ENCODE measurements at places on chromosomes 6 and 20.
A peak's percentile ranks its signal among the peaks of the same experiment; 100 is the strongest.

DNA sequence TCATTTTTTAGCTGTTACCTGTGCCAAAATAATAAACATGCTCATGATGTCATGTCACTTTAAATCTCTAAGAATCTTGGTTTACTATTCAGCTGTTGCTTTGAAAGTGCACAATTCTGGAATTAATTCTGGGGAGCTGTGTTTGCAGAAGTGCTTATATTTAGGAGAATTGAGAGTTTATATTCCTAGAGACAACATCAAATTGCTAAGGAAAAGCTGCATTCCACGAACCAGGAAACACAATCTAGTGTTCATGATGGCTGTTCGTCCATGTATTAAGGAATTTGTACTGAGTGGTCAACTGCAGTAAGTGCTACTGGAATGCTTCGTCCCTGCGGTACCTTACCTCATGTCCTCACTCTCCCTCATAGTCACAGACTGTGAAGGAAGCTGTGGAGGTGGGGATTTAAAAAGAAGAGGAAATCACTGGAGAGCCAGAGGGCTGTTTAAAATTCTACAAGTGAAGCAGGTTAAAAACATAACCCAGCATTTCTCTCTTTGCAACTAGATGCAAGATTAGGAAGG is 161.0 kb downstream of the TRMT11 start:
- DNase-seq = no peak

DNA sequence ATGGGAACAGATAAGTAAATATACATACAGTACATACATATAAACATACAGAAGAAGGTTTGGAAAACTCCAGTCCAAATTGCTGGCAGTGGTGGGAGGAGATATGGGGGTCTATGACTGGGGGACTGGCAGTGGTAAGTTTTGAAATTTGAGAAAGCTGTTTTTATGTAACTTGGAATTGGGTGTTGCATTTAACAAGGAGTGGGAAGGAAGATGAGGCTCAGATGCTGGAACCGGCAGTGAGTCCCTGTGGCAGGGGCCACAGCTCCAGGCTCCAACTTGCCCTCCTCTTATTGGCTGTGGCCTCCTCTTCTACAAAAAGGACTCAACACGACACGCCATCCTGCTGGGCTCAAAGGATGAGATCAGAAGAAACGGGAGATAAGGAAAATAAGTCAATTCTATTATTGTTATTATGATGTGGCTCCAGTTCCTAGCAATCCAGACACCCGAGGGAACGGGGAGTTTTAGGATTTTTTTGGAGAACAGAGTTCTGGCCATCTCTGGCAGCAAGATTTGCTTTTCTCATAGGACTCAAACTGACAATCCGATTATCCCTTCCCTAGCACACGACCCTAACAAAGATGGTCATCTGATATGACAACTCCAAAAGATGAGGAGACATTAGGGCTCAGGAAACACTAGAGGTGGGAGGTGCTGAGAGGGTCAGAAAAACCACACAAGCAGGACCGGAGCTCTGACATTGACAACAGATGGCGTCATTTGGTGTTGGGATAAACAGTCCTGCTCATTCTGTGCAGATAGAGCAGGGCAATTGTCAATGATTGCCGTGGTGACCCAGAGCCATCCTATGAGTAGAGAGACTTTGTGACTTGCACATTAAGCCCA is 6.0 kb upstream of the TGM2 start:
- DNase-seq = no peak

- DNase-seq = no peak
Observed at GRCh38 chr20:51258582-51259165, 235.8 kb upstream of the KCNG1 start.

- DNase-seq = no peak
Observed at GRCh38 chr6:75102301-75102700, 103.6 kb downstream of the COL12A1 start.

GRCh38 chr20:54717983-54718382 is 242.6 kb downstream of the DOK5 start:
- no peak for DNase-seq

- DNase-seq = no peak
Observed at GRCh38 chr6:34161857-34162515, 16.1 kb upstream of the GRM4 start.

- DNase-seq = no peak
Observed at GRCh38 chr6:166507380-166507779, 79.1 kb downstream of the RAMACL start.

DNA sequence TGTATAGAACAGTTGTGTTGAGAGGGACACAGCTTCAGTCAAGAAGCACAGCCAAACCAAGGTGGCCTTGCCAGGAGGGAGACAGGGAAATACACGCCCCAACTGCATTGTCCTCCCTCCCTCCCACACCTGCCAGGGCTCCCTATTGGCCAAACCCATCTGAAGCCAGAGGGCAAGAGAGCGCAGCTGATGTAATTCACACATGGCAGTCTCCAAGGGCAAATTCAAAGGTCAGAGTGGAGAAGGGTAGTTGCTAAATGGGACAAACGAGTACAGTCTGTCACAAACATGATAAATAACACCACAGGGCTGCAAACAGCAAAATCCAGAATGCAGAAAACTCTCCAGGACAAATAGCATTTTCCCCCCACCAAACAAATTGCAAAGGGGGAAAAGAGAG is 23.2 kb upstream of the PPP1R16B start:
- no peak for DNase-seq

- peak; percentile 9 for DNase-seq
Observed at GRCh38 chr20:35661053-35661452, 3.6 kb downstream of the CPNE1 start.

DNA sequence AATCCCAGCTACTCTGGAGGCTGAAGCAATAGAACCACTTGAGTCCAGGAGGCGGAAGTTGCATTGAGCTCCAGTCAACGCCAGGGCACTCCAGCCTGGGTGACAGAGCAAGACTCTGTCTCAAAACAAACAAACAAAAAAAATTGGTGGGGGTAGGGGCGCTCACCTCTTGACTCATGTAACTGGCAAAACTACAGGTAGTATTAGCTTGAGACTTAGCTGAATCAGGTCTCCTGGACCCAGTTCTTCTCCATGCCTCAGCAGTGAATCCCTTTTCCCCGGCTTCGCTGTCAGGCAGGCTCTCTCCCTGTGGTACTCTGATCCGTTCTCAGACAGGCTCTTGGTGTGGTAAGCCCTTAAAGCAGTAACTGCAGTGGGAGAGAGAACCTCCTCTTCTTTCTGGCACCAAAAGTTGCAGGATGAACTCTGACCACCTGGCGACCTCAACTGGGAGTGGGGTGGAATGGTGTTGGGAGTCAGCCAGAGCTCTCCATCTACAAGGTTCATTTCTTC is 12.9 kb downstream of the SLC9A8 start:
- no peak for DNase-seq

- DNase-seq = no peak
Observed at GRCh38 chr20:38870733-38871559, 55.3 kb upstream of the FAM83D start.

- no peak for DNase-seq
Observed at GRCh38 chr20:44632103-44632752, 19.3 kb downstream of the ADA start.

GRCh38 chr20:53760025-53760441 is 166.4 kb upstream of the ZNF217 start:
- no peak for DNase-seq

DNA sequence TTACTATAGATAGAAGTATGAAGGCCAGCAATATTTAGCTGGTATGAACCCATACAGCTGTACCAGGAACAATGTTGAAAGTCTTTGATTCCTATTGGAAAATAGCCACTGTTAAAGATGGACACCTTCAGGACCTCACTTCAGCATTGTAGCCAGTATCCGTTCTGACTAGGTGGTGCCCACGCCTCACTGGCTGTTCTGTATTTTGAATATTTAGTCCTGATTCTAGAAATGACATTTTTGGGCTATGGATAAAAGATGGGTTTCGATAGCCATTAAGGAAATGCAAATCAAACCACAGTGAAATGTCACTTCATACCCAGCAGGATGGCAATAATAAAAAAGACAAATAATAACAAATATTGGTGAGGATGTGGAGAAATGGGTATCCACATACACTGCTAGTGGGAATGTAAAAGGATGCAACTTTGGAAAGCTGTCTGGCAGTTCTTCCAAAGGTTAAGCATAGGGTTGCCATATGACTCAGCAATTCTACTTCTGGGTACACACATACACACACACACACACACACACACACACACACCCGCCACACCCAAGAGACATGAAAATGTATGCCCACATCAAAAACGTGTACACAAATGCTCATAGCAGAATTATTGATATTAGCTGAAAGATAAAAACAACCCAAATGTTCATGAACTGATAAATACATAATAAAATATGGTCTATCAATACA is 56.8 kb downstream of the UTRN start:
- DNase-seq = no peak

DNA sequence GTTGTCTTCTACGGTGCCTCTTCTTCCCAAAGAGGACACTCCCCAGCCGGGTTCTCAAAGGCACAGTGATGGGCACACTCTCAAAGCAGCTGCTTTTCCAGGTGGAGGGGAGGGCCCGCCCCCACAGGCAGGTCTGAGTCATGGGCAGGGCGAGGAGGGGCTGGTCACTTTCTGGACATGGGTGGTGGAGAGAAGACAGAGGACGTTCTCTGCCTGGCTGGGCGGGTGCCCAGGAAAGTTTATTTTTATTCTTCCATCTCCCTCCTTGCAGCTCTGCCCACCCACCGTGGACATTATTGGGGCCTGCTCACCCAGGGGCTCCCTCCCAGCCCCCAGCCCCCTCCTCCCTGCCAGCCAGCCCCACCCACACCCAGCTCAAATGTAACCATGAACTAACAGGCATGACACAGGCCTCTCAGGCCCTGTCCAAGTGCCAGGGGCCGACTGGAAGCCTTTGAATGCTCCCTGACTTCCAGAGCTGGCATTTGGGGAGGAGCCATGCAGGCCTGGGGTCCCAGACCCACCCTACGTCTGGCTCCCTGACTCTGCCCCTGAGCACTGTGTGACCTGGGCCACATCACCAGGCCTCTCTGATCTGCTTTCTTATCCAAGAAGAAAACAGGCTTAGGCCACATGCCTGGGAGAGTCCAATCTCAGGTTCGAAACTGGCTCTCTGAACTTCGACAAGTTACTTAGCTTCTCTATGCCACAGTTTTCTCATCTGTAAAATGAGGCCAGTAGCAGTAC is 8.0 kb downstream of the TGM2 start:
- no peak for DNase-seq

- DNase-seq = no peak
Observed at GRCh38 chr6:1040393-1040792, 271.5 kb upstream of the FOXQ1 start.

DNA sequence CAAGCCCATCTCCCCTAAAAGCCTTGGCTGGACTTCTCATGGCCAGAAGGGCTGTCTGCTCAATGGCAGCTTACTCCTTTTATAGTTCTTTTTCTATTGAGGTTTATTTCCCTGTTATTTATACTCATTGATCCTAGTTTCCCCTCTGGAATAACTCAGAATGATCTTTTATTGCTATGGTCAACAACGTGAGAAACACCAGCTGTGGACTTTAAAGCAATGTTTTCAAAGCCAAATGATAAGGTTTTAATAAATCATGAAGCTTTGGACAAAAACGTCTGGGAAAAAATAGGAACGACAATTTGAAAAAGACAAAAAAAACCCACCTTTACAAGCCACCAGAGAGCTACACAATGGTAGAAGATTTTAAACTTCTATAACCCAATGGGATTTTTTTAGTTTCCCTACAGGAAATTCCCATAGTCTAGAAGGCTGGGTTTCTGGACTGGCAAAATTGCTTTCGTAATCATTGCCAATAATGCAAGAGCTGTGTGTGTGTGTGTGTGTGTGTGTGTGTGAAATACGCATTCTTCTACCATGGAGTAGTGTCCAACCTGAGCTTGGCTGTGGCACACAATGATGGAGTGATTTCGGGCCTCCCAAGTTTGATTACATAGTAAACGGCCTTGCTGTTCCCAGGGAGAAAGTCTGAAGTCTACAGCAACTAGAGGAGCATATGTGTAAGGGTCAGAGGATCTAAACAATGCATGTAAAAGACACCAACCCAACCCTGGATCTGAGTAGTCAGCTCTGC is 396.0 kb downstream of the SYNE1 start:
- no peak for DNase-seq

GRCh38 chr20:19932170-19932667 is 84.9 kb upstream of the NAA20 start:
- peak; percentile 83 for DNase-seq

DNA sequence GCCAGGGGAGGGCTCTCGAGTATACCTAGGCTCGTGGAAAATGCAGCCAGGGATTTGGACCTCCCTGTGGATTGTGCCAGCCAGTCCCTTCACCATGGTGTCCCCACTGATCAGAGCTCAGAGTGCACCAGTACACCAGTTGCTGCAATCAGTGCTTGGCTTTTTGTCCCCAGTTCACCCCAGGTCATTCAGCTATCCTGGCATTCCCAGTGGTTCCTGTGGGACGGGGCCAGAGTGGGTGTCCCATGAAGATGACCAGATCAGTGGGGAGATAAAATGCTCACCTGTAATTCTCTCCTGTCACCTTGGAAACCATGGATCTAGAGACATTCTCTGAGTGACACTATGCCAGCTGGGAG is 23.8 kb downstream of the MAS1 start:
- DNase-seq = no peak

DNA sequence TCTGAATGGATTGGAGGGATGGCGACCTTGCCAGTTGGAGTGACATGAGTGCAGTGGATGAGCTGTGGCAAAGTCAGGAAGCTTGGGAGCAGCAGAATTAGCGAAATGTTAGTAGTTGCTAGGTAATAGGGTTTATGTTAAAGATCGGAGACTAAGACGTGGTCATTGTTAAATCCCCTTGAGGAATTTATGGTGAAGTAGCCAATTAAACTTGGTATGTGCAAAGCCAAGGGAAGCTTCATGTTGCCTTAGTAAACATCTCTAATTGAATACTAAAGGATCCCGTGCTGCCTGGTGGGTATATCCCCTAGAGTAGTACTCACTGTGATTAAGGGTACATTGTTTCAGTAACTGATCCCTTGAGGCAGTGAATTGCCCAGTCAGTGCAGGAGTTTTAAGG is 106.0 kb downstream of the PRIM2 start:
- DNase-seq = no peak

- no peak for DNase-seq
Observed at GRCh38 chr6:140867336-140867735, 1265.4 kb upstream of the GJE1 start.

GRCh38 chr6:23705697-23706096 is 420.3 kb upstream of the NRSN1 start:
- no peak for DNase-seq

- no peak for DNase-seq
Observed at GRCh38 chr6:99432877-99433276, 7.8 kb upstream of the PNISR start.

DNA sequence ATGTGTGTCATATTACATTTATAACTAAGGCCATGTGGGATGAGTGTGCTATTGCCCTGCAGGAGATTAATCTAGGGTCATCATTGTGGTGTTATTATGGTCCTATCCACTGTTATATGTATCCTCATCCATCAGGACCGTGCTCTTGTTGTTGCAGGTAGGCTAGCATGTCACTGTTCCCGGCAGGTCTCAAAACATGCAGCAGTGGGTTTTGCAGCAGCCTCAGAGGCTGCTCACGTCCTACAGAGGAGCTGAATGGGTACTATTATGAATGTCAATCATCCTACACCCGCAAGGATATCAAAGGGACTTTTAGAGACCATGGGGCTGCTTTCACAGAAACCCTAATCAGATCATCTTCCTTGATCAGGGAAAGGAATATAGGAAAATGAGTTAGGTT is 318.2 kb downstream of the SAMD5 start:
- no peak for DNase-seq

Data from foreskin fibroblast (primary cell).